Globus pallidus (tissue), 1 donor: ENCODE measurements at places on chromosomes 7 and 10.

DNA sequence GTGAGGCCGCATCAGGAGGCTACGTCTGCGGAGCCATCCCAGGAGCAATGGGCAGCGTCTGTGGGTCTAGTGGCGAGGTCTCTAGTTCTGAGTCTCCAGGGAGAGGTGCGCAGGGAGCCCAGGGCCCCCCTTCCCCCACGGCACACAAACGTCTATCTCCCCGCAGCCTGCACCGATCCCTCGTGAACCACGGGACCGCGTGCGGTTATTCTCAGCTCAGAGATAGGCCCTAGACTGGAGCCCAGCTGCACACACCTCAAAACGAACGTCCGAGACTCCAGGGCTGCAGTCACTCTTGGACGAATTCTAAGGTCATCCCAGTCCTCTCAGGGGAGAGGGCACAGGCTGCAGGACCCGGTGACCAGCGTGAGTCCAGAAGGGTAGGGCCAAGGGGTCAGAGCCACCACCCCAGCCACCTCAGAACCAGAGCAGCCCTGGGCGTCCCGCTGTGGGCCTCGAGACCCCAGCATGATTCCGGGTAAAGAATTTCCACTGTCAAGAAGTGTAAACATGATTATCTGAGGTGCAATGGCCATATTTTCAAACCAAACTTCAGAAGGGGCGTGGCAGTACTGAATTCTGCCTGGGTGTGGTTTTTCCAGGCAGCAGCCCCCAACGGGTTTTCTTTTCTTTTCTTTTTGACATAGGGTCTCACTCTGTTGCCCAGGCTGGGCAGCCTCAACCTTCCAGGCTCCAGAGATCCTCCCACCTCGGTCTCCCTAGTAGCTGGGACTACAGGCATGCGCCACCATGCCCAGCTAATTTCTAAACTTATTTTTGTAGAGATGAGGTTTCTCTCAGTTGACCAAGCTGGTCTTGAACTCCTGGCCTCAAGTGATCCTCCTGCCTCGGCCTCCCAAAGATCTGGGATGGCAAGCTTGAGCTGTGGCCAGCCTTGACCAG, 57.5 kb downstream of the PWWP2B start:
- no peak for DNase-seq

DNA sequence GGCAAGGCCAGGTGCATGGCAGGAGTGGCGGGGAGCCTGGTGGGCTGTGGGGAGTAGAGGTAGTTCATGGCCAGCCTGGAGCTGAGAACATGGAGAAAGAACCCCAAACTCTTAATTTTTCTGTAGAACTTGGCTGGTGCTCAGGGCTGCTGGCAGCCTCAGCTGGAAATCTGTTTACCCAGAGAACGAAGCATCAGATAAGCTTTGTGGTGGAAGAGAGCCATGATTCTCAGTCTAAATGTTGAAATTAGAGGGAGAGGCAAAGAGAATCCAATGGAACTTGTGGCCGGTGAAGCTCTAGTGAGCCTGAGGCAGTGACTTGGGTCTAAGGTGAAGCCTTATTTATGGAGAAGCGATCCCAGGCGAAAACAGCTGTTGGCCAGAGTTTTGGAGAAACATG, 126.4 kb downstream of the CCDC3 start:
- DNase-seq: no peak

DNA sequence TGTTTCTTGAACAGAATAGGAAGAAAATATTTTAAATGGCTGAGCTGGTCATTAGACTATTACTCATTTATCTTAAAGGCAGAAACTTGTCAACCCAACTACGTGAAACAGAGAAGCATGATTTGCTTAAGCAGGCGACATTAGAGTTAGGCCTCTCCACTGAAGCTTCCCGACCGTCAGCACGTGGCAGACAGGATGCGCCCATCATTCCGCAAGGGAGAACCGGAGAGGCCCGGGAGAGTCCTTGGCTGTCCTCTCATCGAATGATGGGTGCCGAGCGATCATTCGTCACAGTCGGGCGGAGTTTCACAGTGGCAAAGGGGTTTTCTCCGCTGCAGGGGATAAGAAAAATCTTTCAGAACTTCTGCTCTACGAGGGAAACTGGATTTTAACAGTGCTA, 11.8 kb downstream of the BRI3 start:
- DNase-seq: no peak

DNA sequence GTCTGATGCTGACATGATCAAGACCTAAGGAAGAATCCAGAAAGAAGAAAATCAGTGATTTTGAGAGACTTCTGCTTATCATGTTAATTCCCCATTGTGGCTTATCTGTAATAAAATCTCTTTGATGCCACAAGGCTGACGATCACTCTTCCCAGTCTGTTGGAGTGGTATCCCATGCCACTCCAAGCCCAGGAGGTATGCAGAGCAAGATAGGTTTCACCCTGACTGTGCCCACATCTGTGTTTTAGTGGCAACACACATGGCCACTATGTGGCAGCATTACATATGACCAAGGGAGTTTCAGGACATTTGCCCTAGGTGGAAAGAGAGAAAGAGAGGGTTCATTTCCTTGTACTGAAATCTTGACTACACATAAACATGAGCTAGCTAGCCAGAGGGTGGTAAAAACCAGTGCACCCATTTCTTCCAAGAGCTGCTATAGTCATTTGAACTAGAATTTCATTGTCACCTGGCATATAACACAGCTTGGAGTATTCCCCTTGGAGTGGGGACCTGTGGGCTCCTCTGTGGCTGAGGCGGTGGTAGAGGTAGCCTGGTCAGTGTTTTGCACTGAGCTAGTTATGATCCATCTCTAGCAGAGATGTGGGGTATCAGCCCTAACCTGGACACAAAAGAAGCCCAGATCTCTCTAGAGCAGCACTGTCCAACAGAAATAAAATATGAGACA, 20.8 kb downstream of the LAMB4 start:
- peak; percentile 9 for DNase-seq

DNA sequence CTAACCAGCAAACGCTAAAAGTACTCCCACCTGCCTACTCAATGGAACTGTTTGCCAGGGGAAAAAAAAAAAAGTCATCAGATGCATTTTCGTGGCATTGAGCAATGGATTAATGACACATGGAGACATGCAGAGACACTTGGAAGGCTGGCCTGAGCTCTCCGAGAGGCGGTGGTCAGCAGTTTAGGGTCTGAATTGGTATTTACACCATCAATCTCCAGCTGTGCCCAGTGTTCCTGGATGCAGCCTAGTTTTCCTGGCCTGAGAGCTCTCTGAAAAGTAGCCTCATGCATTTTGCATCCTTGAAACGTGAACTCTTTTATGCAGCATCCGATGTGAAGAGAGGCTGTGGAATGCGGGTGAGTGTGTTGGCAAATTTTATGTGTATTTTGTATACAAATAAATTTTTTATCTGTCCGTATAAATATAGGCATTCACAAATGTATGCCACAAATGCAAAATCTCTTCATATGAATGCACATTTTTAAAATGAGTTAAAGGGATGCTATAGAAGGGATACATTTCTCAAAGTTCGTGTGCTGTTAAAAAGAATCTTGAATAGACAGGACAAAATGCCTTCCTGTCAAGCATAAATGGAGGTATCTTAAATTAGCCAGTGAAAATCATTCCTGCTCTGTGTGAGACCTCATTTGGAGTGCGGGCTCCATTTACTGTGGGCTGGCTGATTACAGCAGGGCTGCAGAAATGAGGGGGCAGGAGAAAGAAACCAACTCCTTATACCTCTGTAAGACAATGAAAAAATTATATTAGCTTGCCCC, 137.7 kb upstream of the PFKP start:
- DNase-seq: no peak

GRCh38 chr10:53489335-53490182, 717.0 kb upstream of the MBL2 start:
- no peak for DNase-seq

DNA sequence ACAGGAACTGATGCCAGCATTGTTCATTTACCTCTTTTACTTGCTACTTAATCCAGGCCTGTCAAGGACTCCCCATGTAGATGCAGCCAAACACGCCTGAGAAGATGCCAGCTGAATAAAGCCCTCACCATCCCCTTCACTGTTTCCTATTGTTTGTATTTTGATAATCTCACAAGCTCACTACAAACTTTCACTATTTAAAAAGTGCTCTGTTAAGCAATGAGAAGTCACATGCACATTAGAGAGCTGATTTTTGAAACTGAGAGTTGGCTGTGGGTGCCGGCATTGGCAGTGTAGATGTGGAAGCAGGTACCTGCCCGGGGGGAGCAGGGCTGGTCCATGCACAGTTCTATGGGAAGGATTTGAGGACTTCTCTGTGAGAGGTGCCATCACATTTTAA, 169.8 kb upstream of the GRB10 start:
- no peak for DNase-seq

- peak; percentile 21 for DNase-seq
Observed at GRCh38 chr10:102727037-102727818, 12.8 kb downstream of the SFXN2 start.

GRCh38 chr10:124892905-124893304, 49.0 kb upstream of the ZRANB1 start:
- no peak for DNase-seq

GRCh38 chr7:27201580-27202017, 1.7 kb upstream of the HOXA13 start:
- DNase-seq: no peak

GRCh38 chr7:29243910-29244655, 49.5 kb downstream of the CHN2 start:
- DNase-seq: no peak

GRCh38 chr10:128069351-128070051, 56.7 kb downstream of the MKI67 start:
- DNase-seq: peak; percentile 78

GRCh38 chr10:12927896-12928295, 73.6 kb downstream of the CCDC3 start:
- DNase-seq: no peak

GRCh38 chr7:151245360-151246101, 3.0 kb downstream of the SMARCD3 start:
- DNase-seq: no peak

GRCh38 chr7:147723536-147723935, 867.0 kb upstream of the C7orf33 start:
- DNase-seq: no peak

GRCh38 chr10:31404640-31405039, 85.6 kb downstream of the ZEB1 start:
- no peak for DNase-seq

DNA sequence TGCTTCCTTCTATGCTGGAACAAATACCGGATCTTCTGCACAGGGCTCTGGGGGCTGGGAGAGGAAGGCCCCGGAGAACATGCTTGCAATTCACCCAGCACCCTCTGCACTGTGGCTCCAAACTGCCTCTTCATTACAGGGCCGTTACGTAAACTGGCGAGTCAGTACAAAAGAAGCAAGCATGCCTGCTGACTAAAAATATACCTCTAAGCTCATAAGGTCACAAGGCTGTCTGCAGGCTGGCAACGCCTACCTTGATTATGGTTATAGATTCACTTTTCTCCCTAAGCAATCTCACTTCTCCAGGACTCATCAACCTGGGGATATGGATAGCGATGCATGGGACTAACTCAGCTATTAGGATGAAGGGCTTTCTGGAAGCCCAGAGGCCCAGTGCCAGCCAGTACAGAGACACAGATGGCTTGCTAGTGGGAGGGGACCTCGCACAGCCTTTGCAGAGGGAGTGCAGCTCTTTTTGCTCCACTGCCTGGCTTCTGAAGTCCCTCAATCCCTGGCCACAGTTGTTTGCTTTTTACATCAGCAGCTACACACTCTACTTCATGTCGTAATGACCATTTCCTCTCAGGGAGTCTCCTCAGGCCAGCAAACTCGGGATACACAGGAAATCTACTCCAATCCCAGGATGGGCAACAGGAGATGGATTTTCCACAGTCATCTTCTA, 96.1 kb downstream of the SH3PXD2A start:
- peak; percentile 76 for DNase-seq
